ENCODE measurements at places on chromosomes 16 and 17.

DNA sequence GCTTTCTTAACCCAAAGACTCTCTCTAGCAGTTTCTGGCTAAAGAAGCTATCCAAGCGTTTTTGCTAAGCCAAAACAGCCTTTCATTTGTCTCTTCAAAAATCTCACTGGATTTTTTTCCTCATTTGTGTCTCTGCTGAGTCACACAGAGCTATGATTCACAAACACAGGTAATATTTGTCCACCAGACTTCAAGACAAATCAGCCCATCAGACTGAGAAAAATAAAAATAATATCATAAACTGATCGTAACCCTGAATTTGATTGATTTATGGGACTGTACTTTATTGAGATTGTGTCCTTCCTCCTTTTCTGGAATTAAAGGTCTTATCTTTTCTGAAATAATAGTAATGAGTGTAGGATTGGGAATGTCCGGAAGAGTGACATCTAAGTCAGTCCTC lies 25.8 kb downstream of the TRIM16 start:
- DNase-seq = no peak

DNA sequence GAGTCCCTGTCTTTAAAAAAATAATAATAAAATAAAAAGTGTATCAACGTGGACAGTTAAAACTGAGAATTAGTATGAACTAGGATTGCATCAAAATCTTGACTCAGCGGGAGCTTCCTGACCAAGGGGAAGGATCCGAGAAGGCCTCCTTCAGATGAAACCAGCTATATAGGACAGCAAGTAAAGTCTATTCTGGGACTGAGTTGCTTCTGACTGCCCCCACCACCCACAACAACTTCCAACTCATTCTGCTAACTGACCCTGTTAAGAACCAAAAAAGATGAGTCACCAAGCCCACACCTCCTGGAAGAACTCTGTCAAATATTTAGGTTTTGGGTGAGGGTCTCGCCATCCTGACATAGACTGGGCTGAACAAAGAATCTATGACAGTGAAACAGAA lies 24.9 kb downstream of the MPP3 start:
- no peak for DNase-seq

DNA sequence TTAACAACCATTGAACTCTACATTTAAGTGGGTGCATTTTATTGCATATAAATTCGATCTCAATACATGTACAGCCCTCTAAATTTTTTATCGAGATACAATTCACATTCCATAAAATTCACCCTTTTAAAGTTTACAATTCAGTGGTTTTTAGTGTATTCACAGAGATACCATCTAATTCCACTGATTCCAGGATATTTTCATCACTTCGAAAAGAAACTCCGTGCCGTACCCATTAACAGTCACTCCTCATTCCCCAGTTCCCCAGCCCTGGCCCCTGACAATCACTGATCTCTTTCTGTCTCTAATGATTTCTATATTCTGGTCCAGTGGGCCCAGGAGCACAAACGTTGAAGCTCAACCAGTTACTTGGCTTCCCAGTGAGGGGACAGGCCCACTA lies 61.4 kb downstream of the CYB5B start:
- DNase-seq = no peak

DNA sequence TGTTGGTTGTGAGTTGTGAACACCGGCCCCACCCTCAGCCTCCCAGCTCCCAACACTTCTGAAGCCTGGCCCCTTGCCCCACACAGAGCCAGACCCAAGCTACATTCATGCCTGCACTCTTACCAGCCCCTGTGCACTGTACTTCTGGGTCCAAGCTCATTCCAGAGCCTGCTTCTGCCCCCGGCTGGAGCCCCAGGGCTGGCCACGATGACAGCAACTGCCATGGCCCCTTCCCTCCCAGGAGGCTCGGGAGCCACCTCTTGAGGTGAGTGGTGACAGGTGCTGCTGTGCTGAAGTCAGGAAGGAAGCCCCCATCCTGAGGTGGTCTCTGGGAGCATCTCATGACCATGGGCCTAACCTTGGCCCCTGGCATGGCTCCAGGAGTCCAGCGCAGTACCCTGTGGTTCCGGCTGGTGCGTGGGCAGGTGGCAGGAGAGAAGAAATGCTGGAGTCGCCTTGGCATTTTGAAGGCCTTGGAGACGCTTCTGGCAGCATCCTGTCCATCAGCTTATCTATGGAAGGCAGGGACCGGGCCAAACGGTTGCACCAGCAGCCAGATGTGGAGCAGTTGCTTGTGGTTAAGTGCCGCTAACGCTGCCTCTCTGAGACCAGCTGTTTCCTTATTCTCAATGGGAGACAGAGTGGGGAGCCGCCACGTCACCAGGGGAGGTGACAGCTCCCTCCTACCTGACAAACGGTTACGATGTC lies 3.9 kb upstream of the CDT1 start:
- no peak for DNase-seq

GRCh38 chr17:72723711-72724110 lies 368.8 kb downstream of the SLC39A11 start:
- peak; percentile 14 for DNase-seq

- DNase-seq = no peak
Measured at GRCh38 chr17:39671651-39672521, 3.6 kb downstream of the PNMT start.
